ENCODE measurements at places on chromosomes 1 and 21.

- no peak for DNase-seq
Observed at GRCh38 chr1:7753641-7754040, 17.5 kb upstream of the VAMP3 start.

- no peak for DNase-seq
Observed at GRCh38 chr1:94227624-94228023, 9.8 kb downstream of the ARHGAP29 start.

DNA sequence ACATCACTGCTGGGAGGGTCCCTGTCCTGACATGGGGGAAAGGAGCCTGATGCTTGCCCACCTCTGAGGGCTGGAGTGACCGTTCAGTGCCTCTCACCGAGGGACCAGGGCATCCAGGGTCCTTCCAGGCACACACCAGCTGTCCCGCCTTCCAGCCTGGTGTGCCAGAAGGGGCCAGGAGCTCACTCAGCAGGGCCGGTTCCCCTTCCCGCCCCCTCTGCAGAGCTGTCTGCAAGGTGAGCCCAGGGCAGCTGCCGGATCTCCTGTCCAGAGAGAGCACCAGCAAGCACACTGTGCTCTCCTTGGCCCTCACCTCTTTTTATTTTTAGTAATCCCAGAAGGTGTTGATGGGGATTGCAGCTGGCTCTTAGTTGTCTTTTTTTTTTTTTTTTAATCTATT, 16.9 kb downstream of the H6PD start:
- no peak for DNase-seq

GRCh38 chr1:182603646-182604174, 479 bp downstream of the RGS16 start:
- DNase-seq, result no peak

DNA sequence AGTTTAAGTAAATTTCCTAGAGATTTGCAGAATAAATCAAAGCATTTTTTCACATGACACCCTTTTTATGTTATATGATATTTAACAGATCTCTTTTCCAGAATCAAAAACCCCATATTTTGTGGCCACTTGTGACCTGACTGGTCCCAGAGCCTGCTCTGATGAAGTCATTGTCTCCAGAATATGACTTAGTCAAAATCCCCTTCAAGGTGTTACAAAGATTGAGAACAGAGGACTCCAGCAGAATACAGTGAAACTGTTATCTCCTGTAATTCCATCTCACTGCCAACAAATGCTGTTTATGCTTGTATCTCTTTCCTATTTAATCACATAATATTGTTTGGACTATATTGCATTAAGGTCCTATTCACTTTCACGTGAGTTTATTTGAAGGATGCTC, 25.6 kb downstream of the RGS1 start:
- no peak for DNase-seq

DNA sequence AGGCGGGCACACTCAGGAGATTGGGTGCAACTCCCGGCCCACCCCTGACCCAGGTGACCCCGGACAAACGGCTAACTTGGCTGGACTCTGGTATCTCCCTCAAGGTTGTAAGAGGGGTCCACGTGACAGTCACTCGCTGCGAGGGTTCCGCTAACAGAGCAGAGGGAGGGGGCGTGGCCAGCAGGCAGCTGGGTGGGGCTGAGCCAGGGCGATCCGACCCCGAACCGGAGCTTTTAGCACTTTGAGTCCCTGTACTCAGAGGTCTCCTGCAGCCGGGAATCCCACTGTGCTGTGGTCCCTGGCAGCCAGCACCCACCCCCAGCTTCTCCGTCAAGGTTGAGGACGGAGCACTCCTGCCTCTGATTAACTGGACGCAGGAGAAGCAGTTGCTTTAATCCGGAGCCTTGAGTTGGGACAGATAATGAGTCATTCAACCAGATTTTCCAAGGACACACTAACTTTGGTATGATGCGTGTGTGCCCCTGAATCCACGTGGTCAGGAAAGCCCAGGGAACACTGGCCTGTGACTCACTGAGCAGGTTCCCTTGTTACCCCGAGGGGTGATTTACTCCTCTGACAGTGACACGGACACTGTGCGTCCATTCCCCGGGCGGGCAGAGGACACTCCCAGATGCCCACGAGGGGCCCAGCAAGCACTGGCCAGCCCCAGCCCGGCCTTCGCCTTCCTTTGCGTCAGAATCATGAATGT, 16.8 kb downstream of the TRPM2 start:
- no peak for DNase-seq

- no peak for DNase-seq
Observed at GRCh38 chr1:202105571-202106339, 17.0 kb upstream of the GPR37L1 start.

Data from stimulated activated CD4-positive, alpha-beta T cell treated with anti-CD3 and anti-CD28 coated beads, Interleukin-2, amount 100 ng/mL, for 24 hours (primary cell).